ENCODE measurements at places on chromosomes 3 and 15.

- no peak for DNase-seq
Measured at GRCh38 chr3:194607592-194608389, 25.4 kb downstream of the TMEM44 start.

GRCh38 chr3:101819649-101820206 is 29.6 kb upstream of the NFKBIZ start:
- no peak for DNase-seq

DNA sequence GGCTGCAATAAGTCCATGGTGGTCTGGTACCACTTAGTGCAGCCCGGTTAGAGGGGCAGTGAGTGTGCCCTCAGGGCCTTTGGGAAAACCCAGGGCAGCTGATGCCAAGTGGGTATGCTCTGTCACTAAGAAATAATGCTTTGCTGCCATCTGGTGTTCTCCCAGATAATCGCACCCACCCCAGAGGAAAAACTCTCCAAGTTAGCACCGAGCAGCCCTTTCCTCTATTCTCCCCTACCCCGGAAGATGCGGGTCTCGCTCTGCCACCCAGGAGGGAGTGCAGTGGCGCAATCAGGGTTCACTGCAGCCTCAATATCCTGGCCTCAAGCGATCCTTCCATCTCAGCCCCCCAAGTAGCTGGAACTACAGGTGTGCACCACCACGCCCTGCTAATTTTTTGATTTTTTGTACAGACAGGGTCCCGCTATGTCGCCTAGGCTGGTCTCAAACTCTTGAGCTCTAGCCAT is 21.3 kb upstream of the DAPK2 start:
- DNase-seq = no peak

DNA sequence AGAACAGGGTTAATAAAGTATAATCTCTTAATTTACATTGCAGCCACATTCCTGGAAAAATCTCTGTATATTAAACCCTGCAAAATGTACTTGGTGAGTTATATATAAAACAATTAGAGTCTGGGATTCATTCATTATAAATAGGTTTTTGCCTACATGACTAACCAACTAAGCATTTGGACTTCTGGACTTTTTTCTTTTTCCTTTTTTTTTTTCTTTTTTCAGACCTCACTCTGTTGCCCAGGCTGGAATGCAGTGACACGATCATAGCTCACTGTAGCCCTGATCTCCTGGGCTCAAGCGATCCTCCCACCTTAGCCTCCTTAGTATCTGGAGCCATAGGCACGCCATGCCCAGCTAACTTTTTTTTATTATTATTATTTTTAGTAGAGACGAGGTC is 4.5 kb downstream of the DNAJC13 start:
- no peak for DNase-seq

DNA sequence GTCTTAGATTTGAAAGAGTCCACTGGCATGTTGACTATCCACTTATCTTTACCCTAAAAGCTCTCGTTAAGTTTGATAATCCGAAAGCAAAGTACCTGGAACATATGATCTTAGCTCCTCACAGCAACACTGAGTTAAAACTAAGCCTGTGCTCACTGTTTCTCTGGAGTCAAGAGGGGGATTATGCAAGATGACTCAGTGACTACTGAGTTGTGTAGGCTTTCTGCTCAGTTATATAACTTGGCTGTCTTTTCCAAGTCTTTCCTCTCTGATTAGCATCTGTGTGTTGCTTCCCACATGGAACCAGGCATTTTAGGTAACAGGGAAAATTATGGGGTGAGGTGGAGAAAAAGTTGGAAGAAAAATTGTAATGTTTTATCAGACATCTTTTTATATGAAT is 31.2 kb upstream of the MYO5C start:
- no peak for DNase-seq

GRCh38 chr15:80468796-80469195 is 64.6 kb downstream of the ARNT2 start:
- DNase-seq = no peak

DNA sequence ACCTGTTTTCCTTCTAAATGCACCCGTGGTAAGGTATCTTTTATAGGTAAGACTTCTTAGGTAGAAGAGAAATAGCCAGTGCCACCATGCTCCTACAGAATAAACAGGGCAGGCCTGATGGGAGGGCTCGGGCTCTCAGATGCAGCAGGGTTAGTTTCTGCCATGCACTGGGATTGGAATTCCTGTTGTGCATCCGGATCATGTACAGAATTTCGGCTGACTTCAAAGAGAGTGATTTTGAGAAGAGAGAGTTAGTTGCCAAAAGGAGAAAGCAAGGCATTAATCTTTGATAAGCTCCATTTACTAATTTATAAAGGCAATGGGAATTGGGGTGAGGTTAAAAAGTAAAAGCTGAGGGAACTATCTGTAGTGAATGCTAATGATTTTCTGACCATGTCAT is 211.2 kb downstream of the WDR72 start:
- no peak for DNase-seq

GRCh38 chr3:117282566-117282965 is 573.0 kb downstream of the TUSC7 start:
- no peak for DNase-seq

DNA sequence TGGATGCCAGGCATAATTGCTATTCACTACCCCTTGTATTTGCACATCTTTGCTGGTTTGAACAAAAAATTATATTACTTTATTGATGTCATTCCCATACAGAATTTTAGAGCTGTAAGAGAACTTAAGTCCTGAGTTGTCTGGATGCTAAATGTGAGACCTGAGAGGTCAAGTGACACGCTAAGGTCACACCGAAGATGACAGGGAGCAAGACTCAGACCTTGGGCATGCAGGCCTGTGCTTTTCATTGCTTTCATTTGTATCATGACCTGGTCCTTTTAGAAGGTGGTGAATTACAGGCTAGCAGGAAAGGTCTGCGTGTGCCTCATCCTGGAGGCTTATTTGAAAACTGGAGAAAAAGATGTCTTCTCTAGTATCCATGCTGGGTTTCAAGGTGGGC is 312.0 kb upstream of the RASGRP1 start:
- no peak for DNase-seq

- no peak for DNase-seq
Measured at GRCh38 chr3:430186-430585, 233.6 kb downstream of the CHL1 start.

Measured in GM12864 (cell line).